ENCODE measurements at places on chromosomes 5 and 9.

DNA sequence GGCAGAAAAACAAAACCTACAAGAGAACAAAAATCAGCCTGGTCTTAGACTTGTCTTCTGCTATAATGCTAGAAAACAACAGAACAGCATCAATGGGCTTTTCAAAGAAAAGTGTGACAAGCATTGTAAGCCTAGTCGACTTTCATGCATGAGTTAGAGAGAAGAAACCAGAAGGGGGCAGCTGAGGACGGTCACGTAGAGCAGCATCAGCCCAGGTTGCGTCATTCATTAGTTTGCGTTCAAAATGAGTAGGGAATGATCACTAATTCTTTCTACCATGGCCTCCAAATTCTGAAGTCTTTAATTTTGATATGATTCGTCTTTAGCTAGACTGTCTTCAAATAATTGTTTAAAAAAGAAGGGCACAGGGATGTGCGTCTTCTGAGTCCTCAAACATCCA lies 4.7 kb upstream of the ISCA1 start:
- DNase-seq: peak; percentile 30

DNA sequence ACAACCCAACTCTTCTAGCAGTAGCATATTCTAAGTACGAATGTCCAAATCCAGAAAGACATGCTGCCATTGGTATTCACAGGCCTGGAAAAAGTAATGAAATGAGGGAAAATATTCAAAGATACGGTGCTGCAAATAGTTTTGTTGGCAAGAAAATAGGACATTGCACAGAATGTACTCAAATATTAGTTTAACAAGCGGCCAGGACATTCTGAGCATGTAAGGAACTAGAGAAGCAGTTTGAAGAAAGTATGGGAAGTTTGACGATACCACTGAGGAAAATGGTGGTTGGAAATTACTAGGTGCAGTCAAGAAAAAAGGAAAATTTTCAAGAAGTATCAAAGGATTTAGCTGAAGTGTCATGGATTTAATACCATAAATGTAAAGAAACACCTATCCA lies 468.0 kb upstream of the GRIN3A start:
- DNase-seq: no peak

DNA sequence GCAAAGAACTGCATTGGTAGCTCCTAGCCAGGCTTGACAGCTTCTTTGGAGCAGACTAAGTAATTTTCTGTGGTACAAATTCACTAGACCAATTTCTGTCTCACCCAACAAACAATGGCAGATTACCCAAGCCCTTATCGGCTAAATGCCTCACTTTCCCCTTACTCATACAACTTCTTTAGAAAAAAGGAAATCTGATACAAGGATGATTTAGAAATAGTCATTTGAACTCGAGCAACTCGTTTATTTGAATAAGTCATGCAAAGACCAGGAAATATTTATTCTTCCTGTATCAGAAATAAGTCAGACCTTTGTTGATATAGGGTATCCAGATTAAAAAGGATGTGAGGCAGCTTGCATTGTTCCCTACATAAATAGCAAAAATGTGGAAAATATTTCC lies 170.4 kb upstream of the CDH6 start:
- DNase-seq: no peak

DNA sequence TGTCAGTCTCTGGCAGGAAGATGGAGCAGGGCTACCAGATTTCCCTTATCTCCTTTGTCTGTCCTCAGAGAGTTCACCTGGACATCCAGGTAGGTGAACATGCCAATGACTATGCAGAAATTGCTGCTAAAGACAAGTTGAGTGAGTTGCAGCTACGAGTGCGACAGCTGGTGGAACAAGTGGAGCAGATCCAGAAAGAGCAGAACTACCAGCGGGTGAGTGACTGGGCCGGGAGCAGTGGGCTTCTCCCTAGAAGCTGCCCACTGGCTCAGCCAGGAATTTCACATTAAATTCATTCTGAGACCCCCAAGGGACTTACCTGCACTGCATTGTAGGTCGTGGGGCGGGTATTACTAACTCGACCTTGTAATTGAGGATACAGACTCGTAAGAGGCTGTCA lies 2.1 kb downstream of the TMED9 start:
- DNase-seq: no peak

- no peak for DNase-seq
Measured at GRCh38 chr5:116281309-116281708, 196.5 kb downstream of the COMMD10 start.

GRCh38 chr5:4042311-4042710 lies 446.7 kb downstream of the IRX1 start:
- no peak for DNase-seq

GRCh38 chr5:95069021-95069420 lies 215.9 kb downstream of the MCTP1 start:
- DNase-seq: no peak

DNA sequence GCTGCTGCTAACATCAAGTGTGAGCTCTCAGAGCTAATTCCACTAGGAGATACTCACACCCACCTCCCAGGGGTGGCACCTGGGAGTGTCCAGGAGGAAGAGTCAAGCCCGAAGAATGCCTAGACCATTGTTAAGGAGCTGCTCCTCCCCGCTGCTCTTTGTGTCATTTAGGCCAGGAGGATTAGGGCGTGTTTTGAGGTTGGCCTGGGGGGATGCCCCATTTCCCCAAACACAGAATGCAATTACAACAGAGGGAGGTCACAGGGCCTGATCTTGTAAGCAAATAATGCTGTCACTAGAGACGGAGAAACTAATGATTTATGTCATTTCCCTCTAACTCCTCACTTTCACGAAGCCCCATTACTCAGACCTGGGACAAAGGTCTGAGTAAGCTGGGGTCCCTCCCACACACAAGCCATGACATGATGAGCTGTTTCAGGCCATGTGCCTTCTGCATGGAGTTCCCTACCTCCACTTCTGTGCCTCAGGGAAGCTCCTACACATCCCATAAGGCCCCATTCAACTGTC lies 312.5 kb downstream of the ACTL7B start:
- no peak for DNase-seq

All from D341Med (cell line).